ENCODE measurements at places on chromosomes 2 and 18.

DNA sequence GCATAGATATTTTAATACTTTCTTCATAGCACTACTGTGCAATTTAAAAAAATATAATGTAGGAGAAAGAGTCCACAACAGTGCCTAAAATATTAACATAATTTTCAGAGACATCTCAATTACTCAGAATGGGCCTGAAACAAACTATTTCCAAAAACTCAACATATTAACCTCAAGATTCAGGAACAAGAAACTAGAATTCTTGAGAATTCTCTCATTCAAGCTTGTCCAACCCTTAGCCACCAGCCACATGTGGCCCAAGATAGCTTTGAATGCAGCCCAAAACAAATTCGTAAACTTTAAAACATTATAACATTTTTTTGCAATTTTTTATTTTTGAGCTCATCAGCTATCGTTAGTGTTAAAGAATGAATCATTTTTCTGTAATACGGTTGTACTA lies 35.2 kb downstream of the LNPK start:
- no peak for DNase-seq

- no peak for DNase-seq
These were observed 20.9 kb downstream of the SLC30A3 start for GRCh38 chr2:27241761-27242613.

GRCh38 chr2:236166796-236167296 lies 1.3 kb downstream of the GBX2 start:
- DNase-seq = no peak

- DNase-seq = no peak
These were observed 21.5 kb upstream of the TNS1 start for GRCh38 chr2:218024336-218024735.

DNA sequence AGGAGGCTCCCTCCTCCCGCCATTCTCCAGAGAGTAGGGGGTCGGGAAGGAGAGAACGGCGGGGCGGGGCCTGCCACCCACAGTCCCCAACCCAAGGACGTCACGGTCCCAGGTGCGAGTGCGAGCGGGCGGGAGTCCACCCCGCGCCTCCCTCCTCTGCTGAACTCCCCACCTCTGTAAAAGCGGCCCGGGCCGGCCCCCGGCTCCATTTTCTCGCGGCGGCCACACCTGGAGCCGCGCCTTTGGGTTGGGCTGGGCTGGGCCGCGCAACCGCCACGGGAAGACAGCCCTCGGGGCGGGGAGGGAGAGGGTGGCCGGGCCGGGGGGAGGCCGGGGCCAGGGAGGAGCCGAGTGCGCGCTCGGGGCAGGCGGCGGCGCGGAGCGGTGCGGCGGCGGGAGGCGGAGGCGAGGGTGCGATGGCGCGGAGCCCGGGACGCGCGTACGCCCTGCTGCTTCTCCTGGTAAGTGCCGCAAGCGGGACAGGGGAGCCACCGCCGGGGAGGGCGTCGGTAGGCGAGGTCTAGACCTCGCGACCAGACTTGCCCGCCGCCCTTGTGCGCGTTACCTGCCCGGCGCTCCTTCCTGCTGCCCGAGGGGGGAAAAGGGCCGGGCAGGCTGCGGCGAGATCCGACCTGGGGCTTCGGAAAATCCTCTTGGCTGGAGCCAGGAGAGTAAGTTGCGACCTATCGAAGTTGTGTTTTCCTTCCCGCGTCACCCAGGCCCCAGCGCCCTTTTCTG lies at the start of gene DSG2:
Gene DSG2, plus strand, starts transcription at position 342 of the 738 bp plus-strand sequence. Its CDS starts 75 bp downstream, at position 417.
- DNase-seq = no peak

- DNase-seq = no peak
These were observed 48.7 kb downstream of the CYP26B1 start for GRCh38 chr2:72098935-72099334.

DNA sequence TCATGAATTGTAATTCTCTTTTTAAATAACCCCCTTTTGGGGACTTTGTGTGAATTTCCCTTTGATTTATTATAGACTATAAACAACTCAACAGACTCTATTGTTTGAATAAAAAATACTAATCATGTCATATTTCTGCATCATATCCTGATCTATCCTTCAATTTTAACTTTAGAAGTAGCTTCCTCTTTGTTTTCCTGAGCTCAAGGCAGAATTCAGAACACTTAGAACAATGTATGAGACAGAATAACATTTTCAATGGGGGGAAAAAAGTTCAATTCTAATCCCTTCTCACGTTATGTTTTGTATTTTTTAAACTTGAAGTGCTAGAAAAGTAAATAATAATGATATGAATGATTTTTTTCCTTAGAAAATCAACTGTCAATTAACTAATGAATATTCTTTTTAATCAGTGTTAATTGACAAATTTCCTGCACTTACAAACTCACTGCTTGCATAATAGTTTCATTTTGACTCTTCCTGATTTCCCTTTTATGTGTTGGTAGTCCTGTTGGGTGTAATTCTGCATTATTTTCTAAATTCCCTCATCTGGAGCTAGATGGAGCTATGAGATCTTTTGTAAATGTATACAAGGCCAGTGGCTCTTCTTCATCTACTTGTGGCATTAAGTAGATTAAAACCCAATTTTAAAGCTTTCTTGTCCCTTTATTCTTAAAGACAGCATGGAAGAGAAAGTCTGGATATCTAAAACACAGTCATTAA lies 326.1 kb downstream of the PARD3B start:
- DNase-seq = peak; percentile 22

DNA sequence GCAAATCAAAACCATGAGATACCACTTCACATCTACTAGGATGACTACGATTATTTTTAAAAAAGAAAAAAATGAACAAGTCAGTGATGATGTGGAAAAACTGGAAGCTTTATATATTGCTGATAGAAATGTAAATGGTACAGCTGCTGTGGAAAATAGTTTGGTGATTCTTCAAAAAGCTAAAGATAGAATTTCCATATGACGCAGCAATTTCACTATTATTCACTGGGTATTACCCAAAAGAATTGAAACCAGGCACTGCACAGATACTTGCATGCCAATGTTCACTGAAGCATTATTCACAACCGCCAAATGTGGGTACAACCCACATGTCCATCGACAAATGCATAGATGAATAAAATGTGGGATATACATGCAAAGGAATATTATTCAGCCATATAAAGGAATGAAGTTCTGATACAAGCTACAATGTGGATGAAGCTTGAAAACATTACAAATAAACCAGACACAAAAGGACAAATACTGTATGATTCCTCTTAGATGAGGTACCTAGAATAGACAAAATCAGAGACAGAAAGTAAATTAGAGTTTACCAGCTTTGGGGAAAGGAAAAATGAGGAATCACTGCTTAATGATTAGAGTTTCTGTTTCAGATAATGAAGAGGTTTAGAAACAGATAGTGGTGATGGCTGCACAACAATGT lies 11.1 kb downstream of the RTTN start:
- no peak for DNase-seq

DNA sequence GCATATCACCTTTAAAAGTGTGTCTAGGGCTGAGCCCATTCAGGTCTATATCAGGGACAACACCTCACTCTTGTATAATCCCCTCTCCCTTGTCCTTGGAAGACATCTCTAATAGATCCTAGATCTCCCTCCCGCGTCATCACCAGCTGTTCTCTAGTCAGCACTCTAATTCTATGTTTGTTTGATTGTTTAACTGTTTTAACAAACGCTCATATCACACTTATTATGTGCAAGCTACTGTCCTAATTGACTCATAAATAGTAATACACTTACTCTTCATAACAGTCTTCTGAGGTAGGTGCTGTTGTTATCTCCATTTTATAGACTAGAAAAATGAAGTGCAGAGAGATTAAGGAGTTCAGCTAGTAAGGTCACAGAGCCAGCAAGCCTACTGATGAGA lies 1.6 kb upstream of the ERMN start:
- DNase-seq = no peak

GRCh38 chr18:267380-267687 lies 513 bp downstream of the THOC1 start:
- DNase-seq = no peak

- DNase-seq = no peak
These were observed 14.9 kb upstream of the OR6B3 start for GRCh38 chr2:240068193-240068592.

GRCh38 chr2:28321426-28321825 lies 71.2 kb upstream of the FOSL2 start:
- DNase-seq = no peak

DNA sequence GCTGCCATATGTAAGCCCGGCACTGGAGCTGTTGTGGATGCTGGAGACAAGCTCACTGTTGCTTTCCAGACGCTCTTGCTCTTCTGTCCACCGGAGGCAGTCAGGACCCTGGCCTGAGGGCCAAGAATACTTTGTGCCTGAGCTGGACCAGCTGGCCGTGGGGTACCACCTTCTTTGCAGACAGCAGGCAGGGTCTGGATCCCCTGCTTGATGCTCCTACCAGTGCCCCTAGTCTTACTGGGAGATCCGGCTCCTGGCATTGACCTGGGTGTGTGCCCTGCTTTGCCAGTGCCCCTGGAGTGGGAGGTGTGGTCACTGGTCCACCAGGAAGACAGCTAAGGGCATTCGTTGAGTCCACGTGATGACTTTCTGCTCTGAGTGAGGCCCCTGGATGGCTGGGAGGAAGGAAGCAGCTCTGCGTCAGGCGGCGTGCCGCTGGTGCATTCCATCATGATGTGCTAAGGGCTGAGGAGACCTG lies 59.3 kb downstream of the LRRFIP1 start:
- no peak for DNase-seq

DNA sequence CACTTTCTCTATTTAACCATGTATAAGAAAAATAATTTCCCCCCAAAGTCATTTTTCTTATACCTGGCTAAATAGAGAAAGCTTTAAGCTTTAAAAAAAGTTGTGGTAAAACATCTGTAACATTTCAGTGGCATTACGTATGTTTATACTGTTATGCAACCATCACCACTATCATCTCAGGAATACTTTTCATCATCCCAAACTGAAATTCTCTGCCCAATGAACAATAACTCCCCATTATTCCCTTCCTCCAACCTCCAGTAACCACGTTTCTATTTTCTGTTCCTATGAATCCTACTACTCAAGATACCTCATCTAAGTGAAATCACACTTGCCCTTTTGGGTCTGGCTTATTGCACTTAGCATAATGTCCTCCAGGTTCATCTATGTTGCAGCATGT lies 1.7 kb upstream of the SLC3A1 start:
- no peak for DNase-seq

GRCh38 chr18:76446321-76447257 lies 48.5 kb downstream of the ZNF516 start:
- DNase-seq = no peak

GRCh38 chr2:16425462-16426336 lies 239.9 kb downstream of the CYRIA start:
- no peak for DNase-seq

DNA sequence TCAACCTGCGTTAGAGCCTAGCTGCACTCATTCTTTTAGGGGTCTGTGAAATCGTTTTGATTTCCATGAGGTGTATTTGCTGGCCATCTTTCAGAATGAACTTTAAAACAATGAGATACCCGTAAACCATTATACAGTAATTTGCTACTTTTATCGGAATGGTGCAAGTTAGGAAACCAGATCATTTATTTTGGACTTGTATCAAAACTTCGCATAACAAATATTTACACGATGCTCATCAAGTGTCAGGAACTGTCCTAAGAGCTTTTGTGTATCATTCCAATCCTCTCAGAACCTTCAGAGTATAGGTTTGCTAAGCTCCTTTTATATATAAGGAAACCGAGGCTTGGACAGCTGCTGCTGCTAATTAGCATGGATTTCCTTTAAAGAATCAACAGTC lies 22.4 kb upstream of the SLC1A4 start:
- no peak for DNase-seq

GRCh38 chr2:46329803-46330775 lies 32.9 kb downstream of the EPAS1 start:
- DNase-seq = peak; percentile 89

GRCh38 chr18:6743999-6744398 lies 14.5 kb downstream of the ARHGAP28 start:
- DNase-seq = no peak

- no peak for DNase-seq
These were observed 105.1 kb downstream of the FMNL2 start for GRCh38 chr2:152440049-152440448.

DNA sequence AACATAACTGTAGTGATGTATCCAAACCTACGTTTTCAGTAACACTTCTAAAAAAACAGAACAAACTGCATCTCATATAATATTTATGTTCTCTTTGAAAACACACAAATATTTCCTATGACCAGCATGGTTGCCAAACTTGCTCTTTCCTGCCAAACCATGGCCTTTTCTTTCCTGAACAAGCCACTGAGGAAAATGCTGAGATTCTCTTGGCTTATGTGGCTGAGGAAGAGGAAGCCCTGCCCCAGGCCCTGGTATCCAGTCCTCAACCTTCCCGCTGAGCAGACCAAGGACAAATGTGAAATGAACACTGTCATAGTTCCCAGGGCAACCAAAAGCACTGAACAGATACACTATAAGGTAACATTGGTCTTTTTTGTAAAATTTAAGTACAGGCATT lies 35.9 kb upstream of the NARS1 start:
- no peak for DNase-seq

DNA sequence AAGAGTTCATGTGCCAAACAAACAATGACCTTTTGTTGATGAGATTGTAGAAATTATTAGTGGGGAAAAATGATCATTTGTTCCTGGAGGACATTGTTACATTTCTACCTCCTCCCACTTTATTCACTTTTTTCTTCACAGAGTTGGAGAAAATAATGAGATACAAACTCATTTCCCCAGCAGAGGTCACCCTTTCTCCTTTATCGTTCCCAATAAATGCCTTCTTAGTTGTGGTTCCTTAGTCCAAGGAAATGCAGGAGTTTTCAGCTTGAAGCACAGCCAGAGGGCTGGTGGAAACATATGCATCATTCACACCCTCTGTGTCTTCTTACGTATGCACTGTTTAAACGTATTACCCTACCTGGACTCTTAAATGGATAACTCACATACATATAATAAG lies 108.8 kb downstream of the SLC4A3 start:
- DNase-seq = peak; percentile 45

GRCh38 chr2:28155086-28155485 lies 237.6 kb upstream of the FOSL2 start:
- no peak for DNase-seq

DNA sequence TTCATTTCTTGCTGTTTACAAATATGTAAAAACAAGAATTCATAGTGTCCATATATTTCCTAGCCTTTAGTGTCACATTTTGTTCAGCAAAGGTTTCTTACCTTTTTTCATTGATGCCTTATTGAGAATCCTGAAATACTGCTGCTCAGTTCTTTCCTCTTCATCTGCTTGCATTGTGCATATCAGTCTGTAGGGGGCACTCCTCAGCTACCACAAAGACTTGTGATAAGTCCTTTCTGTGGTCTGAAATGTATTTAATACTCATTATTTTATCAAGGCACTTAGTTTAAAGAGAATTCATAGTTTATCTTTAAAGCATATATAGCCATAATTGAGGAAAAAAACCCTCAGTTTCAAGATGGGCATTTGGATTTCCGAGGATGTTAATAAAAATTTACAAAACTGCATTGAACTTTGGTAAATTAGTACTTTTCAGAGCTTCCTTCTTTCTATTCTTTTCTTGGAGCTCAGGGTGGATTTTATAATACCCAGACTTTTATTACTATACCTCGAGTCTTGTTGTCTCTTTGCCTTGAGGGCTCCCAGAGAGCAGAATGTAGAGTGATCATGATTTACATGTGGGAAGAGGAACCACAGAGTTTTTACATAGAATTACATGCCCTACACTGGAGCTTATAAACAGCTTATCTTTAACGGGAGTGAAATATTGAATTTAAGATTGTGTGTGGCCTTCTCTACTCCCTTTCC lies 570.1 kb downstream of the PLCL1 start:
- DNase-seq = peak; percentile 61

GRCh38 chr2:222922019-222922800 lies 61.4 kb downstream of the ACSL3 start:
- no peak for DNase-seq
